LHCN-M2 (cell line): ENCODE measurements at places on chromosomes 1 and 21. TPM values are rescaled to one million over a fixed set of nuclear protein-coding genes. Genes with fewer than 3 reads are reported as not detected.

Gene SLC30A2
- total RNA-seq: not detected in 2 replicates

Gene KLHDC8A
- not detected in 2 replicates for total RNA-seq

Gene OPTC
- total RNA-seq: not detected in 2 replicates

Gene TMEM69
- total RNA-seq: 22.3 and 29.6 TPM in 2 replicates

Gene ETV3L
- total RNA-seq: not detected in 2 replicates

Gene KCNJ6
- 12.9 and 18.9 TPM in 2 replicates for total RNA-seq

Gene CDC7
- total RNA-seq: 13.0 and 14.5 TPM in 2 replicates

Gene LCE7A
- not detected in 2 replicates for total RNA-seq

Gene KAZN
- 5.1 and 7.7 TPM in 2 replicates for total RNA-seq

Gene MYOG
- total RNA-seq: 0.13 and 5.7 TPM in 2 replicates
